ENCODE measurements at places on chromosomes 6 and 20.

- DNase-seq = no peak
Observed at GRCh38 chr6:132236744-132237143, 164.5 kb downstream of the MOXD1 start.

- DNase-seq = no peak
Observed at GRCh38 chr20:63525971-63526370, 5.4 kb downstream of the PPDPF start.

GRCh38 chr6:129440691-129441090, 269.3 kb downstream of the ARHGAP18 start:
- DNase-seq = no peak

- no peak for DNase-seq
Observed at GRCh38 chr6:31573239-31574105, 1.4 kb downstream of the LTA start.

- no peak for DNase-seq
Observed at GRCh38 chr6:138036111-138036510, 71.1 kb downstream of the PERP start.

- no peak for DNase-seq
Observed at GRCh38 chr20:49562311-49563014, 5.5 kb downstream of the PTGIS start.

Measured in inflammatory macrophage treated with lipopolysaccharide for 4 hours (primary cell).